ENCODE measurements at places on chromosomes 3 and 15.

DNA sequence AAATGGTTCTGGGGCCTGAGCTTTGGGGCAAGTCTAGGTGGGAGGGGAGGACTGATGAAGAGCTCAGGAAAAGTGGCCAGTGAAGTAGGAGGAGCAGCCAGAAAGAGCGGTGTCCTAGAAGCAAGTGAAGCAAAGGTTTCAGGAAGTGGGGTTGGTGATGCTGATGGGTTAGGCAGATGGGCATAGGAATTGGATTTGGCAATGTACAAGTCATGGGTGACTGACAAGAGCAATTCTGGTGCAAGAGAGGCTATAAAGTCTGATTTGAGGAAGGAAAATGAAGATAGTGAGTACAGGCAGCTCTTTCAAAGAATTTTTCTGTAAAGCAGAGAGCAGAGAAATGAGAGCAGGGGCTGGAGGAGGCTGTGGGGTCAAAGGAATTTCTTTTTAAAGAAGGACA lies 19.7 kb downstream of the ALPK3 start:
- no peak for DNase-seq

DNA sequence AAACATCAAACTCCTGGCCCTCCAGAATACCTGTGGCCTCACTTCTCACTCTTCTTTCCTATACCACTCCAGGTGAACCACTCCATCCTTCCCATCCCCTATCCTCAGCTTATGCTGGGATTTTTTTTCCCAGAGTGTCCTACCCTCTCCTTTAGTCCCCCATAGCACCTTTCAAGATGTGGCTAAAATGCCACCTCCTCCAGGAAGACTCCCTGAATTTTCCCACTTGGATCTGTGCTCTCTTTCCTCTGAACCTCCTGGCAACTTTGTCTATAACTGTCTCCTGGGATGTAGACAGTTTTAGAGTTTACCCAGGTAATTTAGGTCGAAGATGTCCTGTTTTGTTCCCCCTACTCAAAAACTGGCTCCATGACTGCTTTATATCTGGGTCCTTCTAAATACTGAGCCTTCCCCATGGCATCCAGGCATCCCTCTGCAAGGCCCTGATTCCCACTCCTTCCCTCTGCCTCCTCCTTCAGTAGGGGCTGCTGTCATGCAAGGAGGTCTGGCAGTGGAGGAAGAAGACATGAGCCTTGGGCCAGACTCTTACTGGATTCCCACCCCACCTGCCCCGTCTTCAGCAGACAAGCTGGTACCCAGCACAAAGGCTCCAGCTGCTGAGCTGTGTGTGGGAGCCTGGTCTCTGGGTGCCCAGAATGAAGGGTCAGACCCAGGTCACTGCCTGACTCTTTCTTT lies 161.5 kb downstream of the SMAD6 start:
- no peak for DNase-seq

GRCh38 chr3:56282341-56282740 lies 185.9 kb downstream of the ERC2 start:
- no peak for DNase-seq

DNA sequence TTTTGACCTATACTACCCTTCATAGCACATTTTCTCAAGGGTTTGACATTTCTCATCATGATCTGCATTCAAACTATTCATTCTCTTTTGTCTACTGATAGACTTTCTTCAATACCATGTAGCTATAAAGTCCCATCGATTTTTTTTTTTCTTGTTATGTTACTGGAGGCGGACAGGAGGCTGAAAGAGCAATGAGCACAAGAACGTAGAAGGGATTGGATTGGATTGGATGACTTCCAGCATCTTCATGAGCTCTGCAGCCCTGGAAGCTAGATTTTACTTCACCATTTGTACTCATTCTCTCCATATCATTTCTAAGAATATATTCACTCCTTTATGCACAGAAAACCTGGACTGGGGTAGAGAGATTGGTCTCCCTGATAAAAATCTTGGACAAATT lies 43.2 kb downstream of the DUT start:
- no peak for DNase-seq

DNA sequence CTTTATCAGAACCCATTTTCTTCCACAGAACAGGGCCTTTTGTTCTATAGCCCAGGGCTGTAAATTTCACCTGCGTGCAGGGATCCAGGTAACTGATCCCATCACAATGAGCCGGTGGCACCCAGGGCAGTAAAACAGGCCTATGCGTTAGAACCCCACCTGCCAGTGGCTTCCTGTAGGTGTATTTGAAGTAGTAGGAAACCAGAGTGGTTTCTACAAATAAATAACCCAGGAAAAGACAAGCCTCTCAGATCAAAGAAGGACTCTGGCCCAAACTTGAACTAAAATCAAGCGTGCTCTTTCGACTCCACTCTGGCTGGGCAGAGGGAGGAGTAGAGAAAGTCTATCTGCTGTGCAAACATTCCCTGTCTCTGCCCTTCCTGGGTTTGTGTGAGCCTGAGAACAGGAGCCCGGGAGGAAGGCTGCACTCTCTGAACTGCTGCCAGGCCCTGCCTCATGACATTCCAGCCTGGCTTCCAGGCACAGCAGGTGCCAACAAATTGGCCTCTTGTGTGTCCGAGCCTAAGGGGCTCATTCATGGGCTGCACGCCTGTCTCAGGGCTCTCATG lies 77.7 kb downstream of the CEMIP start:
- DNase-seq: no peak

- DNase-seq: no peak
Measured at GRCh38 chr3:125085166-125085565, 29.4 kb upstream of the HEG1 start.

DNA sequence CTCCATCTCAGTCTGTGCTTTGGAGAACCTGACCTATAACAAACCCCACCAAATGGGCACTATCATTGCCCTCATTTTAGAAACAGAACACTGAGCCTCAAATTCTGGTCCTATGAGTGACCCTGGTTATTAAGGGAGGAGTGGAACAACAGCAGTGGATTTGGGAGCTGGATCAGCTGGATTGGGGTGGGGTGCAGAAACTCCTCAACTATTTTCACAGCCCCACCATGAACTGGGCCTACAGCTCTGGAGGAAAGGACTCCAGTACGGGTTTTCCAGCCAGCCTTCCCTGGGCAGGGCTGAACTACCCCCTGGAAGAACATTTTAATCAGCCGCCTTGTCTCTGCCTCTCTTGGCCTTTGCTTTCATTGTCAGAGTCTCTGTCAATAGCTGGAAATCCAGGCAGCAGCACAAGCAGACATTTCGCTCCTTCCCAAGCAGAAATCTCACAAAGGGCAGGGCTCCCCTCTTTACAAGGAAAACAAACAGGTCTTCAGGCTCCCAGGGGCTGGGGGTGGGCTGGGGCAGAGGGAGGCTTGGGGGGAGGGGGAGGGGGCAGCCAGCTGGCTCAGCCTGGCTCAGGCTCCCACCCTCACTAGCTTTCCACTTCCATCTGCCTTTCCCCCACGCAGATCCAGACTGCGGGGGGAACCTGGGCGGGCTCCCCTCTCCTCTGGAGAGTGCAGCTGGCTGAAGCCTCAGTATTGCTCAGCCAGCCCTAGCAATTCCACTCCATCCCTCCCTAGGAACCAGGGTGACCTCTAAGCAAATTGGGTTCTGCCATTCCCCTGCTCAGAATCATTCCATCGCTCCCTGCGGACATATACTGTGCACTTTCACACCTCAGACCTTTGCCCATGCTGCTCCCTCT lies 13.7 kb upstream of the TLE3 start:
- no peak for DNase-seq

- DNase-seq: no peak
Measured at GRCh38 chr3:168162172-168162571, 66.4 kb upstream of the GOLIM4 start.

- no peak for DNase-seq
Measured at GRCh38 chr3:126305427-126305826, 51.8 kb downstream of the KLF15 start.

GRCh38 chr3:196414469-196414868 lies 17.8 kb downstream of the UBXN7 start:
- DNase-seq: no peak

All from urinary bladder (tissue), 4 donors.